ENCODE measurements at places on chromosomes 12 and 14.

GRCh38 chr12:54217774-54218241 lies 29.0 kb upstream of the SMUG1 start:
- DNase-seq, result no peak

- DNase-seq, result no peak
Observed at GRCh38 chr12:101824831-101825230, 5.9 kb downstream of the GNPTAB start.

- DNase-seq, result peak; percentile 80
Observed at GRCh38 chr12:21656905-21657325, 727 bp downstream of the LDHB start.

DNA sequence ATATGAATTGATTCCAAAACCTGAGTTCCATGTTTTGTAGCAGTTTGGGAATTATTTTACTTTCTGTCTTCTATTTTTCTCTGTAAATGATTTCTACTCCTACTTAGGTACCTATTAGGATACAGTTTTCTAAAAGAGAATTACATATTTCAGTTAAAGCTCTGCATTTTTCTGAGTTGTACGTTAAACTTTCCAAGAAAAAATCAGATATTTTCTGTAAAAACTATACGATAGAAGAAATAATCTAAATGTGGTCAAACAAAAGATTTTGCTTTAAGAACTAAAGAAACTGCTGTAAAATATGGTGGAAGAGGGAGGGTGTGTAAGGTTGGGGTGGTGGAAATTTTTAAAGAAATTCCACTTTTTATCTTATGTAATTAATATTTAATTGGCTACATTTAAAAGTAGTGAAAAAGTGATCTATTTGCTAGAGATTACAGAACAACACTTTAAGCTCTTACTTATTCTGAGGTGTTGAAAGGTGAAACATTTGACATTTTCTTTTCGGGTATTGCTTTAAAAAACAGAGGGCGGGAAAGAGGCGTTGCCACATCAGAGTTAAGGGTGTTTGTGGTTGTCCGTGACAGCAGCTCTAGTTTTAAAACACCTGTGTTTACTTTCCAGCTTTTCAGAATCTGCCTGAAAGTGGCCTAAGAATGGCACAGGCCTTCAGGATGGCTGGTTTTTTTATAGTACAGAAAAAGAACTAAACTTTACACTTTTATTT lies 187.3 kb downstream of the MIPOL1 start:
- no peak for DNase-seq

- DNase-seq, result peak; percentile 38
Observed at GRCh38 chr12:6821591-6822425, at the start of gene GPR162. GPR162 (plus strand) TSS chr12:6821821; CDS start chr12:6823899, 2,078 bp downstream.

GRCh38 chr12:68807576-68808387 lies at the start of gene MDM2:
MDM2 (plus strand) TSS chr12:68808177; CDS start chr12:68808478, 301 bp downstream.
- DNase-seq, result peak; percentile 96

GRCh38 chr14:63659726-63660125 lies 18.1 kb upstream of the WDR89 start:
- no peak for DNase-seq

GRCh38 chr12:132835076-132836025 lies 6.7 kb upstream of the GOLGA3 start:
- DNase-seq, result peak; percentile 52

- no peak for DNase-seq
Observed at GRCh38 chr12:131487388-131488124, 223.3 kb upstream of the SFSWAP start.

DNA sequence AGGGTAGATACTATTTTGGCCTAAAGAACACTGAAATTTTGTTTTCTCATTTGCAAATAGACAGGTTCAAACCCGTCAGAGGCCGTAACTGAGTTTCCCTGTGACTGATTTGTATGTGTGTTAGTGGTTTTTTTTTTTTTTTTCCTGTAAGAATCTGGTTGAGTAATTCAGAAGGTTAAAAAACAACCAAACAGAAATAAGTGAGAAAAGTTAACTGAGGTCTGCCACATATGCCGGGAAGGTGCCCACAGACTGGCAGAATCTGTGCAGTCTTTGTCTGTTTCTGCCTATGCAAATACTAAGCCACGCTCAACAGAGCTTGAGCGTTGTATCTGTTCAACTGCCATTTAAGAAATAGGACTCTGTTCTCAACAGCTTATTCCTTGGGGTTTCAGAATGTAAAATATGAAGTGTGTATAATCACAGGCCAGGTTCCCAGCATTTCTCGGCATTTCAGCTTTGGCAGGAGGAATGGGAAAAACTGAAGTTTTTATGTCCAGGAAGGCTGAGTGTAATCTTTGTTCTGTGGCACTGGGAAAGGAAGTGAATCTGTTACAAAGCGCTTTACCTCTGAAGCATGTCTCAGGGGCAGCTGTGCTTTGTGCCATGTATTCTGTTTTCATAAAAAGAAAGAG lies 181.9 kb downstream of the PRKCH start:
- no peak for DNase-seq

DNA sequence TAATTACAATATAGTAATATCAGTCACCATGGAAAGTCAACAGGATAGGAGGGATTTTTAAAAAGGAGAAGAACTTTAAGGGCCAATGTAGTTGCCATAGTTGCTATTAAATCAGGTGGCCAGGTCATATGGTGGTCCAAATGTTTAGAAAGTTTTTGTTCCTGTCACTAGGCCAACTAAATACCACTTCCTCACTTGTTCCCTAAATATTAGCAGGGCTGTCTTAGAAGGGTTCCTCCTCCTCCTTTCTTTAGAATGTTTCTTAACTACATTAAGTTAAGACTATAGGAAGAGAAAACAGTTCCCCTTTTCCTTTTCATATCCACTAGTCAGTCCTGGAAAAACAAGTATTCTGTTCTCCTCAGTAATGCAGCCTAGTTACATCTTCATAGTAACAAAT lies 50.3 kb downstream of the MON2 start:
- DNase-seq, result peak; percentile 37

DNA sequence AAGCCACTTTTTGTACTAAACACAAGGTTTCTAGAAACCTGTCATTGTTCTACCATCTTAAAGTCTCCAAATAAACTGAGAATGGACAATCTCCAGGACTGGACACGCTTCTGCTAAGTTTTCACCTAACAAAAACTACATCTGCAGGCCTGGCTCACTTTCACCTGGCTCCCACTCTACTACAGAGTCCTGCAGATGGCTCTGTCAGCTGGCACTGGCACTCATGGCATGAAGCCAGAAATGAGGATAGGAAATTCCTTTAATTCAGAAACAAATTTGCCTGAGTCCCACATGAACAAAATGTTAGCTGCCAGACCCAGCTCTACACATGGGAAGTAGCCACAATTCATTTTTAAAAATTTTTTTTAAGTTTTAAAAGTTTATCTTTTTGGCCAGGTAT lies 42.1 kb downstream of the STXBP6 start:
- no peak for DNase-seq

- peak; percentile 93 for DNase-seq
Observed at GRCh38 chr12:38669530-38669929, 235.9 kb downstream of the CPNE8 start.

GRCh38 chr12:109981311-109981710 lies 14.9 kb downstream of the GIT2 start:
- no peak for DNase-seq

- no peak for DNase-seq
Observed at GRCh38 chr12:38998887-38999482, 93.6 kb upstream of the CPNE8 start.

DNA sequence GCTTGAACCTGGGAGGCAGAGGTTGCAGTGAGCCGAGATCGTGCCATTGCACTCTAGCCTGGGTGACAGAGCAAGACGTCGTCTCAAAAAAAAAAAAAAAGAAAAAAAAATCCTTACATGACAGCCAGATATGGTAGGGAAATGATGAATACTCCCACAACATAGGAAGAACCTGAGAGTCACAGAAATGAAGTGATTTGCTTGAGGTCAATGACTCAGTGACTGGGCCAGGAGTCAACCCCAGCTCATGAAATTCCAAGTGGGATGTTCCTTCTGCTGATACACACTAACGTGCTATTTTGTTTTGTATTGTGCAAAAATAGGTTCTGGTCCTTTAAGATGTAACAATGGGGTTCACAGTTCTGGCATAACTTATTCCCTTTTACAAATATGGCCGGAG lies 9.0 kb downstream of the RHOF start:
- no peak for DNase-seq

DNA sequence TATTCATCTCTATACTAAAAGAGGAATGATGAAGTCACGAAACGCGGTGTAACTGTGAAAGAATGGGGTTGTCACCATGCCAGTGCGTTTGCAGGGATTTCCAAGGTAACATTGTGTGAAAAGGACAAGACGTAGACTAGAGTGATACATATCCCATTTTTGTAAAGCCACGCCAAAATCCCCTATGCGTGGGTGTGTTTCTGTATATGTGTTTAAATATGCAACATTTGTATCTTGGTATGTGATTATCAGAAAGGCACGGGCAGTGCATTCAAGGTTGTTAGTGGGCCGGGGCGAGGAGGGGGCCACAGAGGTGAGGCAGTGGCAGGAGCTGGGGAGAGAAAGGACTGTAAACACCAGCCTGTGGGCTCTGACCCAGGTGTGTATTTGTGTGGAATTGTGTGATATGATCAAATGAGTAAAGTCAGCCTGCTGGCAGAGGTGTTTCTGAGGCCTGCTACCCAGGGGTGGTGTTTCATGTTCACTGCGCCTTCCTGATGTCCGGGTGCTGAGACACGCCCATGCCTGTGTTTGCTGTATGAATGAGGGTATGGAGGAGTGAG lies 137.8 kb downstream of the ADGRD1 start:
- DNase-seq, result no peak

DNA sequence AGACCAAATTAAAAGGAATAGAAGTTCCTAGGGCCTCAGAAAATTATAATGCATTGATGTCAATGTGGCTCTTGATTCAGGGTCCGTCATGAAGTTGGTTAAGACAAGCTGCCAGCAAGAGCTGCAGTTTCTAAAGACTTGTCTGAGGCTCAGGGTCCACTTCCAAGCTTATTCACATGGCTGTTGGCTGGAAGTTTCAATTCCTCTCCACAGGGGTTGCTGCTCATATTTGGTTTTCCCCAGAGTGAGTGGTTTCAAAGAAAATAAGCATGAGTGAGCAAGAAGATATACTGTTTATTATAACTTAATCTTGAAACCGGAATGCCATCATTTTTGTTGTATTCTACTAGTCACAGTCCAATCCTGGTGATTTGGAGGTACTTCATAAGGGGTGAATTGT lies 1247.4 kb downstream of the LRFN5 start:
- DNase-seq, result no peak

GRCh38 chr12:32016680-32017482 lies 57.7 kb downstream of the RESF1 start:
- no peak for DNase-seq

GRCh38 chr12:11729439-11730150 lies 80.1 kb downstream of the ETV6 start:
- DNase-seq, result no peak

DNA sequence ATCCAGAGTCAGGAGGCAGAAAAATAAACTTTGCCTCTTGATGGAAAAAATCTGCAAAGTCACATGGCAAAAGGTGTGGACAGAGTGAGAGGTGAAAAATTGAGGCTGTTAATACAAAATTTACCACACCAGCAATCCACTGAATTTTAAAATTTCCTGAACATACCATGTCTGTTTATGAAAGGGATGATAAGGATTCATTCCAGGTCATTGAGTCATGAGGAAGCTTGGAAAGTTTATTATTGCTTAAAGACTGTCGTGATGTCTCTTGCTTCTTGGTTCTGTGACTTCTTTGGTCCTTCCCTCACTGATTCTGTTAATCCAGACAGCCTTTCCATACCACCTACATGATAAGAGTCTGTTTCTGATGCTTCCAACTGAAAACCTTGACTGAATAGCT lies 73.2 kb downstream of the TTC6 start:
- DNase-seq, result no peak

GRCh38 chr14:64060648-64061096 lies 207.9 kb downstream of the SYNE2 start:
- DNase-seq, result peak; percentile 61

GRCh38 chr12:70966046-70966445 lies 45.5 kb upstream of the PTPRR start:
- no peak for DNase-seq

DNA sequence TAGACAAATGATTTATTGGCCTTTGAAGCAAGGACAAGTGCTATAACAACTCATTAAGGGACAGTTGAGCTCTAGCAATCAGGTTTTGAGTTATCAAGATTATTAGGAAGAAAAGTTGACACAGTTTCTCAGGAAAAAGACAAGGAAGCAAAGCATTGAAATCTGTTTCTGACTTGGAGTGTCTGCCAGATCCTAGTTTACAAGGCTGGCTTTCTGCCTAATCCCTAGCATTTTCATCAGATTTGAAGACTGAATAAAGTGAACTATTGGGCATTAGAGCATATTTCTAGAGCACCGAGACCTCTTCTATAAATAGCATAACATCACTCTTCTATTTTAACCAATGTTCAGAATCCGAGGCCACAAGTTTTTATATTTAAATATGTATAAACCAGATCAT lies 7.0 kb downstream of the SYT1 start:
- no peak for DNase-seq

GRCh38 chr14:70658899-70659298 lies 17.2 kb downstream of the TTC9 start:
- DNase-seq, result peak; percentile 58

- peak; percentile 24 for DNase-seq
Observed at GRCh38 chr14:74611650-74612349, at the start of gene LTBP2. LTBP2 (minus strand) TSS chr14:74612237; CDS start chr14:74611944, 293 bp downstream.

DNA sequence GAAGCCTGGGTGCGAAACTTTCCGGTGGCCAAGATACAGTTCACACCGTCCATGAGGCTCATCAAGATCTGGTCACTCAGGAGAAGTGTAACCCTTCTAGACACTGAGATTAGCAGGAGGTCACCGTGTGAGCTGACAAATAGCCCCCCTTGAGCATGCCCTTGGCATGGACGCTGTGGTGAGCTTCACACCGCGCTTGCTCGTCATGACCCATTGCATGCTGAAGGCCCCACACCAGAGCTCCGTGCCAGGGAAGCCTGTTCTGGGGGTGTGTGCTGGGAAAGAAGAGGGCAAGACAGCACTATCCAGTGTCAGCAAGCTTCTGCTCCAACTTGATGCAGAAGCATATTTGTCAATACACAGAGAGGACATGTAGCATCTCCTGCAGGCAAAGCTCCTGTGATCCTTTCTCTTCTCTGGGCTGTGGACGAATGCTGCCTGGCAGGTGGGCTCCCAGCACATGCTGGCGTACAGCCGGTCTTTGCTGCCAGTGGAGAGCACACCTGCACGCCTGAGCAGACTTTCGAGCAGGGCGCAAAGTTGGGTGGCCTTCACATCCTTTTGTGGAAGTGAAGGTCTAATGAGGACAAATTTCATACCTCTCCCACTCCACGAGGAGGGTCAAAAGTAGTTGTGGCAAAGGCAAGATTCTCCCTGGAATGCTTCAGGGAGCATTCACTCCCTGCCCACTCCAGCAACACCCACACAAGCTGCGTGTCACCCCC lies 126.9 kb upstream of the FKBP4 start:
- DNase-seq, result no peak

GRCh38 chr12:88866881-88867280 lies 286.6 kb upstream of the KITLG start:
- no peak for DNase-seq

GRCh38 chr12:74337951-74338350 lies 199.7 kb upstream of the ATXN7L3B start:
- DNase-seq, result no peak

All from hematopoietic multipotent progenitor cell treated with erythropoietin and hydrocortisone succinate and interleukin-3 and kit ligand, for 6 days (in vitro differentiated cells).